ENCODE measurements at places on chromosomes 3 and 15.

- DNase-seq: no peak
Observed at GRCh38 chr3:11545186-11545851, 98.4 kb downstream of the VGLL4 start.

- no peak for DNase-seq
Observed at GRCh38 chr15:38602910-38603670, 38.5 kb upstream of the RASGRP1 start.

GRCh38 chr15:69693059-69693458, 240.4 kb downstream of the RPLP1 start:
- DNase-seq: no peak

DNA sequence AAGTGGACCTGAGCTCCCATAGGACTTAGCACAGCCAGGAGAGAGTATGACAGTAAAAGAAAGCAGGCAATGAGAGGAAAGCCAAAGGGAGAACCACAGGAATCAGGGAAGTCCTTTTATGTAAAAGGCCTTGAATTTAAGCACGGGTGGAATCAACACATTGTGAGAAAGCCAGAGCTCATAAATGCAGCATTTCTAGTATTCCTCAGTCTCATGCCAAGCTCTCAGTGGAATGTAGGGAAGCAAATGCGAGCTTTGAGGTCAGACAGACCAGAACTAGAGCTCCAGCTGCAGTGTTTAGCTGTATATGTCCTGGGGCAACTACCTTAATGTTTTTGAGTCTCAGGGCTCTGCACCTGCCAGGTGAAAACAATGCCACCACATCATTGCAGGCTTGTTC, 132.1 kb upstream of the TRIM42 start:
- DNase-seq: peak; percentile 35

- DNase-seq: peak; percentile 39
Observed at GRCh38 chr3:121463745-121464144, 82.0 kb downstream of the POLQ start.

- no peak for DNase-seq
Observed at GRCh38 chr3:53354945-53355498, 7.7 kb upstream of the DCP1A start.

- no peak for DNase-seq
Observed at GRCh38 chr15:79243723-79244122, 38.8 kb upstream of the ANKRD34C start.

DNA sequence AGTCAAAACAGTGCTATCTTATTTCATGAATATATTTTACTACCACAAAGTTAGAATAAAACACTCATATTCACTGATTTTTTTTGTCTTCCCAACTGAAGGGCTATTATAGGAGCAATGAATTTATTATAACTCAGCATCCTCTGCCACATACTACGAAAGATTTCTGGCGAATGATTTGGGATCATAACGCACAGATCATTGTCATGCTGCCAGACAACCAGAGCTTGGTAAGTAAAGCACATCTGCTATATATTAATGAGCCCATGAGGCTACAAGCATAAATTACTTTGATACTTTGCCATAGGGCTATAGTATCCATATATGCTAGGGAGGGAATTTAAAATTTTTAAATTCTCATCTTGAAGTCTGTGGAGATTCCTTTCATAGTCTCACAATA, 95.9 kb downstream of the FEZF2 start:
- no peak for DNase-seq

- DNase-seq: no peak
Observed at GRCh38 chr3:161314836-161315395, 56.4 kb downstream of the SPTSSB start.
